ENCODE measurements at places on chromosomes 3 and 15. TPM values are rescaled to one million over a fixed set of nuclear protein-coding genes. Genes with fewer than 3 reads are reported as not detected.
A peak's percentile ranks its signal among the peaks of the same experiment; 100 is the strongest.

DNA sequence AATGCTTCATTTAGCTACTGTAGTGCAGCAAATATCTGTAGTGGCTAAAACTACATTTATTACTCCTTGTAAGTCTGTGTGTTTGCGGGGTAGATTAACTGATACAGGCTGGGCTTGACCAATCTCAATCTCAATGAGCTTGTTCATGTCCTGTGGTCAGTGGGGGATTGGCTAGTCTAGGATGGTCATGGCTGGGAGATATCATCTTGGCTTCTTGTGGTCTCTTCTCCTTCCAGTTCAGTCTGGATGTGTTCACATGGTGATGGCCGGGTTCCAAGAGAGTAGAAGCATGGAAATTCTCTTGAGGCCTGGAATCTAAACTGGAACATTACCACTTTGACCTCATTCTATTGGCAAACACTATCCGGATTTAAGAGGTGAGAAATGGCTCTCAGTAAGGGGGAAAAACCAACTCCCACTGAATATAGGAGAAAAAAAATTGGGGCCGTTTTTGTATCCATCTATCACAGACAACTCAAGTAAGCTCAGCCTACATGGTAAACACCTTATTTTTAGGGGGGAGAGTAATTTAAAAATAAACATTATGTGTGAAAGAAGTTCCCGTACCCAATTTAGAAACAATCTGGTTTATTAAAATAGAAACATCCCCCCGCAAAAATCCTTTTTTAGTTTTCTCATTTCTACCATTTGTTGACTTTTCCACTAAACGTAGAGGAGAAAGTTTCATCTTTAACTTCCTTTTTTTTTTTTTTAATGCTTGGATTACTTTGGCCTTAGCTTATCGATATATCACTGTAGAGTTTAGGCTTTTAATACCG, 284.9 kb upstream of the TBC1D5 start:
- no peaks in the 10 kb centered on the region for H3K36me3 ChIP-seq
- no peak for DNase-seq
- peaks cover 6% of the 10 kb centered on the region for H3K27me3 ChIP-seq
- no peak overlapping the region for H3K4me3 ChIP-seq
- H3K27ac ChIP-seq: no peak overlapping the region
- no peaks in the 10 kb centered on the region for H3K4me1 ChIP-seq

The FBXL22 gene
- total RNA-seq: 0.78 TPM

The GOLGA6L7 gene
- total RNA-seq: not detected

DNA sequence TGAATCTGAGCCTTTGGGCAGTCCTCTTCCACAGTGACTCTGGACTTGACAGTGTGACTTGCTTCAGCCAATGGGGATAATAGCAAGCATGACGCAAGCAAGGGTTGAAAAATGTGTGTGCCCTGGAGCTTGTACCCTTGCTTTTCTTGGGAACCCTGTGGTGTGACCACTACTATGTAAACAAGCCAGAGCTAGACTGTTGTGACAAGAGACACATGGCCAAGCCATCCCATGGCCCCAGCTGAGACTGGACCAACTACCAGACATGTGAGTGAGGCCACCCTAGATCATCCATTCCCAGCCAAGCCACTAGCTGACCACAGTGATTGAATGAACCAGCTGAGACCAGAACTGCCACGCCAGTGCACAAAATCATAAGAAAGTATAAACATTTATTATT, 11.8 kb downstream of the MYO1E start:
- H3K4me3 ChIP-seq: no peak overlapping the region
- DNase-seq: no peak

GRCh38 chr3:9955611-9956352, 3.6 kb upstream of the PRRT3 start:
- no peak overlapping the region for H3K4me3 ChIP-seq
- no peak for DNase-seq
- peaks cover 12% of the 10 kb centered on the region for H3K4me1 ChIP-seq
- peaks cover 4% of the 10 kb centered on the region for H3K36me3 ChIP-seq
- no peak overlapping the region for H3K27ac ChIP-seq
- no peaks in the 10 kb centered on the region for H3K27me3 ChIP-seq

The ABI3BP gene
- 0.37 TPM for total RNA-seq

The FURIN gene
- 564 TPM for total RNA-seq

DNA sequence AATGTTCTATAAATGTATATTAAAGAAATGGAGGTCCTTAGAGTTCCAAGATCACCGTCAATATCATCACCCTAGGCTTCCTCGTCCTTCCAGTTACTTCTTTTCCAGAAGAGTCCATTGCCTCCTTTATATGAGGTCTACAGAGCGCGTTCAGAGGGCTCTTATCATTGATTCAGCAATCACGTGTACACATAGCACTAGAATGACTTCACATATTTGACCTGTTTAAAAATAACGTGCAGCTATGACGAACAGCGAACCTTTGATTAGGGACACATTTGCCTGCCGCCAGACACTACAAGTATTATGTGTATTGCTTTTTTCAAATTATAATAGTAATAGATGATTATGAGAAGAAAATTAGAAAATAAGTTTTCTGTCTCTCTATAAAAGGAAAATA, 26.0 kb downstream of the IGF1R start:
- peaks cover 30% of the 10 kb centered on the region for H3K4me1 ChIP-seq
- DNase-seq: no peak
- H3K27ac ChIP-seq: no peak overlapping the region
- no peak overlapping the region for H3K4me3 ChIP-seq
- no peaks in the 10 kb centered on the region for H3K36me3 ChIP-seq
- H3K27me3 ChIP-seq: no peaks in the 10 kb centered on the region

DNA sequence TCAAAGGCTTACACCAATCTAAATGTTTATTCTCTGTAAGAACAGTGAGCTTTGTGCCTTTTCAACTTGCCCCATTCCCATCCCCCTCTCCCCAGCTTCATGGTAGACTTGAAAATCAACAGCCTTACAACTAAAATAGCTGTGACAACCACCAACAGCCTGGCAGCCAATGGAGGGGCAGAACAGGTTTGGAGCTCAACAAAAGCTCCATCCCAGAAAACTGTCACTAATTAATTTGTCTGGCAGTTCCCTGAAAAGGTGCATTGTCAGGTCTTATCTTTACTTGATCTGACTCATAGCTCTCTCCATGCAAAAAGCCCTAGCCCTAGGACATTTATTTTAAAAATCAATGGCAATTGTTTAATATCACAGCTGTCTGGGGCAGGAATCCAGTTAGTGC, 22.6 kb downstream of the MTHFS start:
- H3K36me3 ChIP-seq: peaks cover 84% of the 10 kb centered on the region
- no peak for DNase-seq
- no peak overlapping the region for H3K4me3 ChIP-seq
- H3K4me1 ChIP-seq: peaks cover 13% of the 10 kb centered on the region
- H3K27me3 ChIP-seq: no peaks in the 10 kb centered on the region

DNA sequence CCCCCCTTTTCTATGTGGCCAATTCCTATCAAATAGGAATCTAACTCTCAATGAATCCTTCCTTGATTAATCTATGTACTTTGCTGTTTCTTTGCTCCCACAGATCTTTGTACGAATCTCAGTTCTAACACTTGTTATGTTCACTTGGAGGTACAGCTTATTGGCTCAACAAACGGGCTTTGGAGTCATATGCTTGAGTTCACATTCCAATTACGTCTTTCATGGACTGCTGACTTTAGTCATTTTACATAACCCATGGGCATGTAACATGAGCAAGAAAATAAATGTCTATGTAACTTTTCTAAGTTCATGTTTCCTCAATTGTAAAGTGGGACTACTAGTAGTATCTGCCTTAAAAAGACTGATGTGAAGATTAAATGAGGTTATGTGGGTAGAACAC, 123.2 kb upstream of the TBC1D5 start:
- peaks cover 6% of the 10 kb centered on the region for H3K27me3 ChIP-seq
- H3K4me3 ChIP-seq: no peak overlapping the region
- H3K36me3 ChIP-seq: no peaks in the 10 kb centered on the region
- DNase-seq: no peak

DNA sequence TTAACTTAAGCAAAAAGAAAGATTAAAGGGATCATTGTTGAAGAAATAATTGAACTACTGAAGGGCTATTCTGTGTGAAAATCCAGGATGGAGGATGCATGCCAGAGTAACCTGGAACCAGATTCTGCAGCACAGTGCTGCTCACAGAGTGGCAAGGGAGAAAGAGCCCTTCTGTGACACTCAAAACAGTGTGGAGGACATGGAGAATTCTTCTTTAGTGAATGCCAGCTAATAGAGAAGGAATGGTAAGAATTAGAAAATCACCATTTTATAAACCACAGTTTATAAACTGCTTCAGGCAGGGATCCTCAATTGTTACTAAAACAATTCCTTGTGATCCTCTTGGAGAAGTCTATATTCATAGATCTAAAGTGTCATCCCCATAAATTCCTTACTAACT, 70.4 kb upstream of the ARHGEF26 start:
- H3K4me3 ChIP-seq: no peak overlapping the region
- H3K36me3 ChIP-seq: no peaks in the 10 kb centered on the region
- no peak for DNase-seq
- no peak overlapping the region for H3K27ac ChIP-seq
- H3K27me3 ChIP-seq: no peaks in the 10 kb centered on the region

GRCh38 chr3:14482271-14482721, 57.8 kb downstream of the GRIP2 start:
- no peak overlapping the region for H3K27ac ChIP-seq
- no peaks in the 10 kb centered on the region for H3K27me3 ChIP-seq
- H3K4me1 ChIP-seq: no peaks in the 10 kb centered on the region

The PLA2G4D gene
- total RNA-seq: not detected

- H3K4me1 ChIP-seq: peaks cover 7% of the 10 kb centered on the region
- H3K27me3 ChIP-seq: no peaks in the 10 kb centered on the region
- no peaks in the 10 kb centered on the region for H3K36me3 ChIP-seq
- H3K4me3 ChIP-seq: no peak overlapping the region
- no peak overlapping the region for H3K27ac ChIP-seq
These were observed 394.2 kb upstream of the CBLB start for GRCh38 chr3:106263011-106263410.

DNA sequence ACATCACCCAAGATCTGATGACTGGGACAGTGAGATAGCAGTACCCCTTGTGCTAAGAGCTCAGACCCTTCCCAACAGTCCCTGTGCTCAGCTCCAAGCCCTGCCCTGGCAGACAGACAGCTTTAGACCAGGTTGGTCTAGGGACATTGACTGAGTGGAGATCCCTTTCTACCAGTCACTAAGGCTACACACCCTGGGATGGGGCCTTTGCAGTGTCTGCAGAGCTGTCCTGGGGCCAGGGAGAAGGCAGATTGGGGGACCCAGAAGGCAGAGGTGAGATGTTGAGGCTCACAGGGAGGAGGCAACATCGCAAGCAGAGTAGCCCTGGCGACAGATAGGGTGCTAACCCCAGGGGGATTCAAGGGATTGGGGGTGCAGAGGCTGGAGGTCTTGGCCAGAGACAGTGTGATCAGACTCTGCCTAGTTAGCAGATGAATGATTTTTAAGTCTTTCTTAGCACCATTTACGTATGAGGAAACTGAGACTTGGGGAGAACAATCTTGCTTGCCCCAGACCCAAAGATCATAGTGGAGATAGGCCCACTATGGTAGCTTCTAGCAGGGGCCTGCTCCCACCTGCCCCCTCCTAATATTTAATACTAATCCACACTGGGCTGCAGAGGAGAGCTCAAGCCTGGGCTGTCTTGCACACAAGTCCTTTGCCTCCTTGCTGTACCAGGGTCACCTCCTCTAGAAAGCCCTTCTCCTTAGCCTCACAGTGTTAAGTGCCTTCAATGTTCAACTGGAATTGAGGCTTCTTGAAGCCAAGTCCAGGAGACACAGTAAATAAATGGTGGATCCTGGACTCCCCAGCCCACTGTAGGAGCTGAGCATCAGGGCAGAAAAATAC, 32.6 kb downstream of the HMCES start:
- no peak overlapping the region for H3K27ac ChIP-seq
- no peaks in the 10 kb centered on the region for H3K27me3 ChIP-seq
- DNase-seq: no peak
- peaks cover 22% of the 10 kb centered on the region for H3K36me3 ChIP-seq

The SLC28A1 gene
- not detected for total RNA-seq

DNA sequence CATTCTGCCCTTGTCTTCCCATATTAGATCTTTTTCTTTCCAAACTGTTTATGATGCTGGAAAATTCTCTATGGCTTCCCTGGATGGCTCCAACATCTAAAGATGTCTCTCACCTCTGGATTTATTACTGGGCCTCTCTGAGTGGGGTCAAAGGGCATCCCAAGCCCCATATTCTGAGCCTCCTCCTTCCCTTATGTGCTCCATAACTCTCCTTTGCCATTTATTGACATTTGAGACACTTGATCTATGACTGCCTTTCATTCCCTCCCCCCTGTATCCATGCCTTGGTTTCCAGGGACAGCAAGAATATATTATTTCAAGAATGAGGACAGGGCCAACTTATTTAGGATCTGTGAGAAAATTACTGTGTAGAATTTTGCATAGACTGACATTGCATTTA, 369.3 kb upstream of the ONECUT1 start:
- no peaks in the 10 kb centered on the region for H3K4me1 ChIP-seq
- H3K4me3 ChIP-seq: no peak overlapping the region
- DNase-seq: no peak
- no peaks in the 10 kb centered on the region for H3K27me3 ChIP-seq

GRCh38 chr3:72109327-72110259, 324.6 kb upstream of the PROK2 start:
- H3K27me3 ChIP-seq: peaks cover 17% of the 10 kb centered on the region
- H3K4me1 ChIP-seq: no peaks in the 10 kb centered on the region
- H3K36me3 ChIP-seq: no peaks in the 10 kb centered on the region
- no peak overlapping the region for H3K27ac ChIP-seq
- no peak for DNase-seq

GRCh38 chr3:48899273-48899672, 591 bp upstream of the SLC25A20 start:
- H3K27ac ChIP-seq: peak overlapping the region; percentile 94
- peaks cover 5% of the 10 kb centered on the region for H3K36me3 ChIP-seq
- H3K4me3 ChIP-seq: peak overlapping the region; percentile 90
- peaks cover 33% of the 10 kb centered on the region for H3K4me1 ChIP-seq

DNA sequence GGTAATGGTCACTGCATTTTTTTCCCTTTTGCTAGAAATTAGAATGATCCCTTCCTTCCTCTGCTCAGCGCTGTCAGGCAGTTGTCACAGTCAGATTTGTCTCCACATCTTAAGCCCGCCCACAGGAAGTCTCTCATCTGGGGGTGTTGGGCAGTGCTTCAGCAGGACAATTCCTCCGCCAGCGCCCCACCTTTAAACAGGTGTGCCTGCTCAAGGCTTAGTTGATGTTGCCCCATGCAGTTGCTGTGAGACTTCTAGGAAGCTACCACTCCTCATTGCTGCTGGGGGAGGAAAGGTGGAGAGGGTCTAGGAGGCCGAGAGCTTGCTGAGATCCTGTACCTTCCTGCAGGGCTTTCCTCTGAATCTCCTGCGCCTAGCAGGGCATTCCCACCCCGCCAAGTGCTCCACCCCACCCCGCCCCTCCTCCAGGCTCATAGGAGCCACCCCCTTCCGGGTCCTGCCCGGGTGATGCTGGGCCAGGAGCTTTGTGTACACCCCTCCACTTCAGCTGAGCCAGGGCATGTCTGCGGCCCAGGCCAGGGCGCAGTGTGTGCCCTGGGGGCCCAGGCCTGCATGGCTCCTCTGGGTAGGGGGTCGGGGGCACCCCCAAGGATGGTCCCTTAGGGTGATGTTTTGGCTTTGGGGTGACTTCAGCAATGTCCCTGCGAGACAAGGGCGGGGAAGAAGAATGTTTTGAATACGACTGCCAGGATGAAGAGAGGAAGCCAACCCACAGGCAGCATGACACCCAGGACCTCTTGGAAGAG, 68.7 kb downstream of the TRAK1 start:
- peaks cover 39% of the 10 kb centered on the region for H3K4me1 ChIP-seq
- no peaks in the 10 kb centered on the region for H3K27me3 ChIP-seq
- peaks cover 3% of the 10 kb centered on the region for H3K36me3 ChIP-seq

GRCh38 chr15:25869701-25870100, 6.6 kb upstream of the ATP10A start:
- no peak overlapping the region for H3K4me3 ChIP-seq
- peaks cover 11% of the 10 kb centered on the region for H3K27me3 ChIP-seq
- H3K27ac ChIP-seq: no peak overlapping the region
- no peaks in the 10 kb centered on the region for H3K36me3 ChIP-seq
- DNase-seq: no peak

GRCh38 chr15:79190093-79190492, 92.4 kb upstream of the ANKRD34C start:
- H3K27ac ChIP-seq: no peak overlapping the region
- no peaks in the 10 kb centered on the region for H3K4me1 ChIP-seq
